Stimulated activated CD4-positive, alpha-beta T cell treated with anti-CD3 and anti-CD28 coated beads, Interleukin-4, amount 100 ng/mL, for 4 hours (primary cell): ENCODE measurements at places on chromosomes 6 and 20.

GRCh38 chr20:46230801-46231282 lies 77.5 kb downstream of the CDH22 start:
- no peak for DNase-seq

DNA sequence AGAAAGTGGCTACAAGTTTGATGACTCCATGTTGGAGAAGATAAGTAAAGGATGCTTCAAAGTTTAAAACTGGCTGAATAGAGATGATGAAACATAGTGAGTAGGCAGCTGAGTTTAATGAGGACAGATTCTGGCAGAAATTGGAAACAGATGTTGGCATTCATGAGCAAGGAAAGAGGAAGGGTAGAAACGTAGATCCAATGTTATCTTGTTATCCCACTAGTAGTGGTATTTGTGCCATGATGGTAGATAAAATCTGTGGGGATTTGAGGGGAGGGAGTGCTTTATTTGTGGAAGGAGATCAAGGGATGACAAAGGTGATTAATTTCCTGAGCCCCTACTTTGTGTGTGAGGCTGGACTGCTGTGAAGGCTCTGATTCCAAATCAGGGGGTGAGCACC lies 69.5 kb downstream of the MRAP2 start:
- DNase-seq: no peak

- no peak for DNase-seq
Observed at GRCh38 chr6:36504982-36505381, 42.3 kb downstream of the STK38 start.

DNA sequence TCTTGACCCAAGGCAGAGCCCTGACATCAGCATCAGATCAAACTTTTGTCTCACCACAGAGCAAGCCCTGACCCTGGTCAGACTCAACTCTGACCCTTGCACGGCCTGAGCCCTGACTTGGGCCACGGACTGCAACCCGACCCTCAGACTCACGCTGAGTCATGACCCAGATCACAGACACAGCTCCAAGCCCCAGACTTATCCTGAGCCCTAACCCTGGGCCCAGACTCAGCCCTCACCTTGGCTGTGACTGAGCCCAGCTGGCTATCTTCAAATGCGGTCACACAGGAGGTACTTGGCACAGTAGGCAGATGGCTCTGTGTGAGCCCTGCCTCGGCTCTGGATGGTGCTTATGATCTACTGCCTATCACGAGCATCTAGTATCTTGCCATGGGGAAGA lies 602.3 kb downstream of the PTPRT start:
- no peak for DNase-seq

- DNase-seq: no peak
Observed at GRCh38 chr20:58749098-58749769, 56.6 kb downstream of the NPEPL1 start.
